Activated T-helper 1 cell treated with anti-CD3 and anti-CD28 coated beads, Interleukin-2, amount 50 U/mL, for 16 hours (primary cell): ENCODE measurements at places on chromosomes 2 and 18.

- DNase-seq = no peak
Measured at GRCh38 chr2:126878601-126879000, 20.1 kb upstream of the TEX51 start.

DNA sequence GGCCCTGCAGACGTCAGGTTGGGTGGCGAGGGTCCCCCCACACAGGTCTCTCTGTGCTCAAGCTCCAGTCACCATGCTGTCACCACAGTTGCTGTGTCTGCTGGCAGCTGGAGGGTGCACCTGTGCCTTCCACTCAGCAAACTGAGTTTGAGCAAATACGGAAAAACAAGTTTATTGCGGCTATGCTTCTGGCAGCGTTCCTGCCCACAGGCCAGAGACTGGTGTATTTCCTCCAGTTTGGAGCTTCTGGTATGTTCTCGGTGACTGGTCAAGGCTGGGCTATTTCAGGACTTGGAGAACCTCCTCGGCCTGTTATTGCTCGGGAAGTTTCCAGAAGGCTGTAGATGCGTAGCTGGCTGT is 132.6 kb downstream of the SEPTIN10 start:
- no peak for DNase-seq

DNA sequence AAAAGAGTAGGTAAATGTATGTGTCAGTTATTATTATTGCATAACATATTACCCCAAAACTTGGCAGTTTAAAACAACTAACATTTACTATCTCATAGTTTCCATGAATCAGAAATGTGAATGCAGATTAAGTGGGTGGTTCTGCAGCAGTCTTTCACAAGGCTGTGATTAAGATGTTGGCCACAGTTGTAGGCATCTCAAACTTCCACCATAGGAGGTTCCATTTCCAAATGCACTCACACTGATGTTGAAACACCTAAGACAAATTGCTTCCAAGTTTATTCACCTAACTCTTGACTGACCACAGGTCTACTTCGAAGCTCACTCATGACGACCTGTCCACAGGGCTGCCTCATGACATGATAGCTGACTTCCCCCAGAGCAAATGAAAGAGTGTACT is 360.8 kb downstream of the GRB14 start:
- no peak for DNase-seq

- no peak for DNase-seq
Measured at GRCh38 chr2:31049916-31050588, 88.2 kb downstream of the GALNT14 start.

DNA sequence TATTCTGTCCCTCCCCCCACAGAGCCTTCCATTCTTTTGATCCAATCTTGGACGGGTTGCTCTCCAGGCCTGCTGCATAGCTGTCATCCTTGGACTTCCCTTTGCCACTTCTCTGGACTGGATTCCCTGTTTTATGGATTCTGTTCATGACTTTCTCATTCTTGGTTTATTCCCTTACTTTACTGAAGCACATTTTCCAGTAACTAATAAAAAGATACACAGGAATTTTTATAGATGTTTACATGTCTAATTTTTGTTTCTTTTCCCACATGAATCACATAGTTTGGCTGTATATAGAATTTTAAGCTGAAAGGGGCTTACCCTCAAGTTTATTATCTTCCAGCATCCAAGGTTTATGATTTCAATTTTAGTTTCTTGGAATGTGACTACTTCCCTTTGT is 37.9 kb downstream of the GDF7 start:
- DNase-seq = no peak

DNA sequence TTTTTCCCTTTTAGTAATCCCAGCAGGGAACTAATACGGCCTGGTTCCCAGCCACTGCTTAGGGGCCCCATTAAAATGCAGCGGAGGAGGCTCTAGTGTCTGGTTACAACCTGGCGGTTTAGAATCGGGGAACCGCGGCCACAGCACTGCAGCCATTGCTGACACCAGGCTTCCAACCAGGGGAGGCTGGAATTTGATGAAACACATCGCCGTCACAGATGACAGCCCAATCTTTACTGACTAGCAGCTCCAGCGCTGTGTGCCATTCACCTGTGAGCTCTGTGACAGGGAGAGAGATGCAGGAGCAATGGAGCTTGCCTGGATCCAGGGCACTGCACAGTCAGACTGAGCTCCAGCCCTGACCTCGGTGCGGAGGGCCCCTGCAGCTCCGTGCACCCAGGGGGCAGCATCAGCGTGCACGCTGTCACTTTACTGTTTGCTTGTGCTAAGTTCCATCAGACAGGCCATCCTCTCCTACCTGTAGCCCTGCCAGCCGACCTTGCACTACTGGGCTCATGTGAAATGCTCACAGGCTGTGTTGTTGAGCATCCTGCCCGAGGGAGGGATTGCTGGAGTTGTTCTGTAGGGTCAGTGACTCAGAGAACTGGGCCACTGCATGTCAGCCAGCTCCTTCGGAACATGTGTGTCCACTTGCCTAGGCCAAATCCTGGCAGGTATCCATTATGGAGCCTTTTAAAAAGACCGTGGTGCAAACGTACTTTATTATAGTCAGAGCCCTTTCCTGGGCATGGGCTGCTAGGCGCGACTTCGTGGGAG is 203.5 kb downstream of the SEPTIN10 start:
- no peak for DNase-seq

- no peak for DNase-seq
Measured at GRCh38 chr2:160165996-160166395, 34.1 kb downstream of the ITGB6 start.

DNA sequence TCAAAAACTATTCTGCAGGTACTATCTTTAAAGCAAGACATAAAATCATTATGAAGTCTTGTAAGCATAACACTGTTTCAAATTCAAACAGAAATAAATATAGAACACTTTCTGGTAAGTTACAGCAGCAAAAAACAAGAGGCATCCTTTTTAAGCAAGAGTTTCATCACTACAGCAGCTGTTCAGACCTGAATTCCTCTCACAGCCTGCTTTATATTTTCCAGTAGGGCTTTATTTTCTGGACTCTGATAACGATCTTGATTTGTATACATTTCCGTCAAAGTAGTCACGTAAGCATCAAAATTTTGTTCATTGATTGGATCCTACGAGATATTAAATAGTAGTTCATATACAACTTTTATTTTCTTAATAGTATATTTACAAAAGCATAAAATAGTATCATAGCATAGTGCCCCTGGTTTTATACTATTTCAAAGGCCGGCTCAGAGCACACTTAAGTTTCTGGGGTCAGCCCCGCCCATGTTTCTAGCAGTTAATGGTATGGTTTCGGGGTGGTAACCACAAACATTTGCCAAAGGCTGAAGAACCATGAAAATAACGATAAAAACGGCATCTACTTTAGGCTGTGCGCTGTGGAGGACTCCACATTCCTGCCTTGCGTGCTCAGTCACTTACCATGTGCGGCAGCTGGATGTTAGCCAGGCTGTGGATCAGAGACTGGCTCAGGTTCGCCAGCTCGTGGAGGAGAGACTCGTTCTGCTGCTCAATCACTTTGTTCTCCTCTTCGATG is 47.5 kb upstream of the PXDN start:
- no peak for DNase-seq

DNA sequence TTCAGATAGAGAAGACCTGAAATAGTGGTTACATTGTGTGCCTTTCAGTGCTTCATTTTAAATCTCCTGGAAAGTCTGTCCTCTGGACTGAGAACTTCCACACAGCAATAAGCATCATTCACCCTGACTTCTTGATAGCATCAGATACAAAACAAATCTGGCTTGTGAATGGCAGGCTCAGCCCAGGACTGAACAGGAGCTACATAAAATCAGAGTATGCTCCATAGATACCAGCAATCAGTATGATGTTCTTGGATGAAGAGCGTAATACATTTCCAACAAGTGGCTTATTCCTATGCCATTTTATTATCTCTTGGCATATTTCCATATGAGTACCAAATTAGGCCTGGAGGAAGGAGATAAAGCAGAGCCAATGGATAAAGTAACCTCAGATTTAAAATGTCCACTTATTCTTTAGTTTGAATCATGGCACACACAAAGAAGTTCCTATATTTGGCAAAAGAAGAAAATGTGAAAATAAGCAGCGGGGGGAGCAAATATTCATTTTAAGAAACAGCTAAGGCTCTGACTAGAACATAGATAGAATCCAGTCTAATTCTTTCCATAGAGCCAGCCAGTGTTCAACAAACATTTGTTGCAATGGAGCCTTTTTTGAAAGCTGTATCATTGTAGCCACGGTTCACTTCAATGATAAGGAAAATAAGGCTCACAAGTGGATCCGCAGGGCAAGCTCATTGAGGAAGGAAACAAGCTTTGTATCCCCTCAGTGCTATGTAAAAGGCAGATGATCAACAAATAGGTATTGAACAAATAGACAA is 230.8 kb upstream of the CHAC2 start:
- no peak for DNase-seq

DNA sequence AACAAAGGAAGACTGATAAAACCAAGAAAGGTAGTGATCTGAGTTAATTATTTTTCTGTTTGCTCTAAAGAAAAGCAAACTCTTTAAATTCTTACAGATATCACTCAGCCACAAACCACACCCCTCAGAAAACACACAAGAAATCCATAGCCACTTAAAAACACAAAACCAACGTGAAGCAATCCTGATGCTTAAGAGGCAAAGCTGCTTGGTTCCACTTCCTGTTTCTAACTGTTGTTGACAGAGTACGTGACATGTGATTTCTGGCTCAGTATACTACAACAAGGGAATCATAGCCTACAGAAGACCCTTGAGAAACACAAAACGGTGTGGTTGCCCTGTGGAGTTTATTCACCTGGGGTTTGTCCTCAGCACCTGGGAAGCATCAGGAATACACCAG is 240.9 kb upstream of the APCDD1 start:
- no peak for DNase-seq

DNA sequence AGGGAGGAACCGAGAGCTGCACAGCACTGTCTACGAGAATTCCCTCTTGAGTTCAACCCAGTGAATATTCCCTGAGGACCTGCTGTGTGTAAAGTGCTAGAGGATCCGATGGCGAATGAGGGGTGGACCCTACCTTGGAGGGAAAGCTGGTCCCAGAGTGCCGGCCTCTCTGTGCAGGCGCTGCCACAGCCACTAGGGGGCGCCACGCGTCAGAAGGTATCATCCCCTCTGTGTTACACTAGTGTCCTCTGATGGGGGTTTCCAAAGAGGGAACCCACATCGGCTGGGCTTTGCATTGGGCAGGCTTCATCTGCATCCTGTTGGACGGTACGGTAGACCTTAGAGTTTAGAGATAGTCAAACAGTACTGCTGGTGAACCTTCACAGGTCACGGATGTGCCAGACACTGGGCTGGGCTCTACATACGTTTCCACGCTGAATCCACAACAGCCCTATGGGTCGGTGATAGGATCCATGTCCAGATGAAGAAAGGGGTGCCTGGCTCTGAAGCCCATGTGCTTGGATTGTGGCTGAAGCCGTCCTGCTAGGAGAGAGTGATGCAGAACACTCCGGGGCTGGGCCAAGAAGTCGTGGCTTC is 39.0 kb downstream of the COA5 start:
- peak; percentile 66 for DNase-seq

DNA sequence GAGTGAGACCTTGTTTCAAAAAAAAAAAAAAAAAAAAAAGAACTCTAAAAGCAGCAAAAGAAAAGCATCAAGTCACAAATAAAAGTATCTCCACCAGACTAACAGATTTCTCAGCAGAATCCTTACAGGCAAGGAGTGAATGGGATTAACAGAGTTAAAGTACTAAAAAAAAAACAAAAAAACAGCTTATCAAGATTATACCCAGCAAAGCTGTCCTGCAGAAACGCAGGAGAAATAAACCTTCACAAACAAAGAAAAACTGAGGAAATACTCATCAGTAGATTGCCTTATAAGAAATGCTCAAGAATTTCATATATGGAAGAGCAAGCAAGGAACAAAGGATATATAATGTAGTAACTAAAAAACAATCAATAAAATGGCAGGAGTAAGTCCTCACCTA is 35.6 kb downstream of the USP34 start:
- DNase-seq = no peak

GRCh38 chr18:22836932-22837331 is 96.2 kb upstream of the RBBP8 start:
- DNase-seq = no peak

GRCh38 chr2:119531292-119531691 is 7.0 kb upstream of the SCTR start:
- no peak for DNase-seq

- no peak for DNase-seq
Measured at GRCh38 chr2:217313386-217313785, 453.5 kb upstream of the TNP1 start.

DNA sequence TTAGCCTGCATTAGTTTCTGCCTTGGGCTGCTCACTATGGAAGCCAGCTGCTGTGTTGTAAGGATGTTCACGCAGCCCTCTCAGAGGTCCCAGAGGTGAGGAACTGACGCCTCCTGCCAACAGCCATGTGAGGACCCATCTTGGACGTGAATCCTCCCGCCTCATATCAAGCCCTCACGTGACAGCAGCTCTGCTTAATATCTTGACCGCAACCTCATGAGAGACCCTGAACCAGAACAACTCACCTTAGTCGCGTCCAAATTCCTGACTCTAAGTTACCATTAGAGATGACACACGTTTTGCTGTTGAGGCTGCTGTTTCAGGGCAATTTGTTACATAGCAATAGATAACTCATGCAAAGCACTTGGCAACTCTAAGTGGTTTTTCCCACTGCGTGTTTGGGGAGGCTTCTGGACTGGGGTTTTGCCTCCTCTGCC is 97.7 kb downstream of the TMEM17 start:
- no peak for DNase-seq

- no peak for DNase-seq
Measured at GRCh38 chr2:48448274-48449061, 81.5 kb upstream of the STON1 start.

- peak; percentile 26 for DNase-seq
Measured at GRCh38 chr2:73907840-73908452, 15.1 kb downstream of the ACTG2 start.

GRCh38 chr2:208042041-208042440 is 16.7 kb upstream of the PLEKHM3 start:
- DNase-seq = no peak

- DNase-seq = no peak
Measured at GRCh38 chr2:200199005-200199404, 107.5 kb upstream of the SPATS2L start.

GRCh38 chr2:113767811-113768460 is 11.5 kb upstream of the SLC35F5 start:
- no peak for DNase-seq

DNA sequence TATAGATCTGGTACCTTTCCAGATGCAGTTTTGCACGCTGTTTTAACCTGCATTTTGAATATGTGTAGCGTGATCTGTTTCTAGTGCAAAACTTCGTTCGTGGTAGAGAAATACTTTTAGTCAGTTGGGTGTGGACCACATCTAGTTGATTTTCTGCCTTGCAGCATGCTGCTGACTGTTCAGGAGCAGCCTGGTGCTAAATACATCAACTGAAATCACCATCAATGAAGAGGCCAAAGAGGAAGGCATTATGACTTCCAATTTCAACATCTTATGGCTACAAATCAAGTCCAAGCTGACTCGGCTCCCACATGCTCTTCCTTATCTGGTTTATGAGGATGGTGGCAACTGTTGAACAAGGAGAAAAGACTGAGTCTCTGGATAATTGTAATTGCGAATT is 298.5 kb downstream of the ZNF521 start:
- no peak for DNase-seq

DNA sequence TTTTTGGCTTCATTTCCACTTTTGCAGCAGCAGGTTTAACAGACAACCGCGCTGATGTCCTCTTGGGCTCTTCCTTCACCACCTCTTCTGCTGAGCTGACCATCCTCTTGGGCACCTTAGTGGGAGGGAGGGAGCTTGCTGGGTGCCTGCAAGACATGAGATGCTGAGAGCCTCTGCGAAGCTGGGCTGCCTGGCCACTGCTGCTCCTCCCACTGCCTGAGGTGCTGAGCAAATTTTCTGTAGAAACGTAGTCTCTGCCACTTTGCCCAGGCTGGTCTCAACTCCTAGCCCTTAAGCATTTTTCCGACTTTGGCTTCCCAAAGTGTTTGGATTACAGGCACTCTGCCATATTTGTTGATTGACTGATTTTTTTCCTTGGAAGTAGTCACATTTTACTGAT is 422.2 kb upstream of the MC4R start:
- no peak for DNase-seq
